ENCODE measurements at places on chromosomes 12 and 14.

GRCh38 chr14:100592461-100592891 is 5.3 kb upstream of the BEGAIN start:
- no peak for DNase-seq

- DNase-seq = no peak
Observed at GRCh38 chr14:65277580-65278270, 134.8 kb upstream of the FUT8 start.

DNA sequence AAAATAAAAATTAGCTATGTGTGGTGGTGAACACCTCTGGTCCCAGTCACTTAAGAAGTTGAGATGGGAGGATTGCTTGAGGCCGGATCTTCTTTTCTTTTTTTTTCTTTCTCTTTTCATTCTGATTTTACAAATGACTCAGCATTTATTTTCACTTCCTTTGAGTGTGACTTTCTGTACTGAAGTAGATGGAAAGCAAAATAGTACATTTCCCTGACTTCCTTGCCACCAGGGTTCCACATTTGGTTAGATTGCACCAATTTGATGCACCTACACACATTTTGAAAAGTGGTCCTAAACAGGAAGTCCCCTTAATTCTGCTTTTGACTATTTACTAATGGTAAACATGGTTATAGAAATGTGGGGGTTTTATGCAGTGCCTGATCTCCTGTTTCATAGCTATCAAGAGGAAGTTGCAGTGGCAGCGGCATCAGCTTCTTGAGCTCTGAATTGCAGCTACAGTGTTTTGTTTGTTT is 13.0 kb upstream of the LEMD3 start:
- peak; percentile 69 for DNase-seq

- DNase-seq = no peak
Observed at GRCh38 chr14:74572726-74573301, 39.2 kb downstream of the LTBP2 start.

DNA sequence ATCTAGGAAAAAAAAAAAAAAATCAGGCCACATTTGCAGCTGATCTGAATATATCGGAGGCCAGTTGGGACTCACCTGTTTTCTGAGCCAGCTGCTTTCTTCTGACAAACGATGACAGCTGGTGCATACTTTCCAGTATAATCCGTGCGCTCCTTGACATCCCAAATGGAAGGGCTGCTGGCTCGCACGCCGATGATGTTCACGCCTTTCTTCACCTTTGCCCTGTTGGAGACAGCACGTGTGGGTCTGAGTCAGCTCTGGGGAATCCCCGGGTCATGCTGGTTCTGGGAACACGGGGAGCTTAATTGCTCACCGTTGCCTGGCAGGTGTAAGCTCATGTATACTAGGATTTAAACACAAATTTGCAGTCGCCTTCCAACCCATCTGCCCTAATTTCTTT is 372.8 kb downstream of the TMEM132D start:
- no peak for DNase-seq

All from GM12864 (cell line).